WERI-Rb-1 (cell line): ENCODE measurements at places on chromosomes 6 and 20.

GRCh38 chr20:6034134-6034969, 19.5 kb downstream of the LRRN4 start:
- no peak for DNase-seq

- DNase-seq = no peak
These were observed 127.1 kb upstream of the MLIP start for GRCh38 chr6:53984163-53984562.

DNA sequence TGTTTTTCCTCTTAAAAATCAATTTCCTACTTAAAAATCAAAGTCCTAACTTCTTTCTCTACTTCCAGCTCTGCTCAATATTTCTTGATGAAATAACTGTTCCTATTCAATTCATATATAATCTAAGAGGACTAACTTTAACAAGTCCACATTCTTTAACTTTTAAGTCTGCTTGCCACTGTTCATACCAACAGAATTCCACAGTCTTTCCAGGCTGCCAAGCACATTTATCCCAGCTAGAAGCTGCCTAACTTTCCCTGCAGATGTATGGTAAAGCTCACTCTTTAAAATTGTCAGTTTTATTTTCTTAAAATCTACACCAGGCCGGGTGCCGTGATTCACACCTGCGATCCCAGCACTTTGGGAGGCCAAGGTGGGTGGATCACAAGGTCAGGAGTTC, 11.5 kb downstream of the CALHM6 start:
- DNase-seq = no peak

- DNase-seq = no peak
These were observed 26.0 kb downstream of the GPX6 start for GRCh38 chr6:28489366-28490204.

DNA sequence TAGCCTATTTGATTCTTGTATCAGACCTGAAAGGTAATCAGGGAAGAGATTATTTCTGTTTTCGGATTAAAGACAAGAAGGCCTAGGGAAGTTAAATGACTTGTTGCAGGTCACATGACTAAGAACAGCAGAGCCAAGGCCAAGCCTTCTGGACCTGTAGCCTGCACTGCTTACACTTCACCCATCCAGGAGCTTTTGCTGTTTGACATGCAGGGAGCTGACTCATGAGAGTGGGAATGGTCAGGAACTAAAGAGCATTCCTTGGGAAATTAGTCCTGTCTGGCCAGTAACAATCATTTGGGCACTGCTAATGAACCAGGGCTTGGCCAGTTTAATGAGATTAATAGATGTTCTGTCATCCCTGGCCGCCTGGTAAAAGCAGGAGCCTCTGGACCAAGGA, 46.8 kb downstream of the EIF2S2 start:
- peak; percentile 37 for DNase-seq

- no peak for DNase-seq
These were observed 30.9 kb downstream of the FIG4 start for GRCh38 chr6:109722011-109722410.

GRCh38 chr20:17643531-17644188, 38.4 kb downstream of the RRBP1 start:
- DNase-seq = no peak

GRCh38 chr6:45377043-45377553, 636 bp downstream of the SUPT3H start:
- DNase-seq = no peak

- no peak for DNase-seq
These were observed 267.9 kb downstream of the ADGRG6 start for GRCh38 chr6:142569676-142570075.

DNA sequence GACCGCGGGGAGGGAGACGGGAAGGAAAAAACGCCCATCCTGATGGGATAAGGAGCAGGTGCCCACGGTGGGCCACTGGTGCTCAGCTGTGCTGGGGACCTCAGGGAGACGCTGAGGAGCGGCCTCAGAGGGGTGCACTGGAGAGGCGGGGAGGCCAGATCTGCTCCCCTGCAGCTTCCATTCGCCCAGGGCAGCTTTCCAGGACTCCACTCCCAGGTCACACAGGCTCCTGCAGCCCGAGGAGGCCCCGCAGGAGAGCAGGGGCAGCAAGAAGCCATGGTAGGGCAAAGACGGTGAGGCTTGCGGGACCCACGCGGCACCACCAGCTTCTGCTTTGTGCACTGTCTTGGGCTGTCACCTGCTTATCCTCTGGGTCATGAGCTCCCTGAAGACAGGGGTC, 82.5 kb upstream of the SULF2 start:
- DNase-seq = no peak

DNA sequence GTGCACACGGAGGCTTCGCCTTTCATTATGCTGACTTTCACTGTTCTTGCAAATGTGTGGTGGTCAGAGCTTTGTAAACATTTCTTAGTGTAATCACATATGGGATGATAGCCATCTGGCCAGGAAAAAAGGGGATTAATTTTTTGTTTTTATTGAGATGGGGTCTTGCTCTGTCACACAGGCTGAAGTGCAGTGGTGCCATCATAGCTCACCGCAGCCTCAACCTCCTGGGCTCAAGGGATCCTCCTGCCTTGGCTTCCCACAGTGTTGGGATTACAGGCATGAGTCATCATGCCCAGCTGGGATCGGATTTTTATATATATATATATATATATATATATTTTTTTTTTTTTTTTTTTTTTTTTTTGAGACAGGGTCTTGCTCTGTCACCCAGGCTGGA, 11.0 kb upstream of the TIAM2 start:
- DNase-seq = no peak

GRCh38 chr6:87407561-87407900, 241 bp upstream of the CFAP206 start:
- peak; percentile 53 for DNase-seq

DNA sequence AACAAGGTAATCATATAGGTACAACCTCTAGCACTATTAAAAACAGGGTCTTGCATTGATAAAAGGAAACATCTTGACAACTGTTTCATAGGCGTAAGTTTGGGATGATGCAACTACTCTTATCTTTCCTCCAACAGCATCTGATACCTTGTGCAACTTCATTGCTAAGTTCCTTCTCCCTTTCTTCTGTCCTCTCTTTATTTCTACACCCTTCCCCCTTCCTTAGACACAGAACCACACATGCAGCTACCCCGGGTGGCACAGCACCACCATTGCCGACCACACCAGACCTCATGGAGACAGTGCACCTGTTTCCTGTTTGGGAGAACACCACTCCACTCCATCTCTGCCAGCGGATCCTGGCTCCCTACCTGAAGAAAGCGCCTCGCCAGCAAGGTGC, 14.4 kb downstream of the MYB start:
- no peak for DNase-seq

GRCh38 chr6:74597266-74597665, 608.6 kb downstream of the COL12A1 start:
- no peak for DNase-seq

GRCh38 chr6:132365281-132365907, 35.9 kb downstream of the MOXD1 start:
- DNase-seq = no peak

GRCh38 chr6:144749263-144749662, 464.1 kb downstream of the UTRN start:
- DNase-seq = no peak

GRCh38 chr6:157054531-157054979, 268.8 kb downstream of the TMEM242 start:
- DNase-seq = no peak

DNA sequence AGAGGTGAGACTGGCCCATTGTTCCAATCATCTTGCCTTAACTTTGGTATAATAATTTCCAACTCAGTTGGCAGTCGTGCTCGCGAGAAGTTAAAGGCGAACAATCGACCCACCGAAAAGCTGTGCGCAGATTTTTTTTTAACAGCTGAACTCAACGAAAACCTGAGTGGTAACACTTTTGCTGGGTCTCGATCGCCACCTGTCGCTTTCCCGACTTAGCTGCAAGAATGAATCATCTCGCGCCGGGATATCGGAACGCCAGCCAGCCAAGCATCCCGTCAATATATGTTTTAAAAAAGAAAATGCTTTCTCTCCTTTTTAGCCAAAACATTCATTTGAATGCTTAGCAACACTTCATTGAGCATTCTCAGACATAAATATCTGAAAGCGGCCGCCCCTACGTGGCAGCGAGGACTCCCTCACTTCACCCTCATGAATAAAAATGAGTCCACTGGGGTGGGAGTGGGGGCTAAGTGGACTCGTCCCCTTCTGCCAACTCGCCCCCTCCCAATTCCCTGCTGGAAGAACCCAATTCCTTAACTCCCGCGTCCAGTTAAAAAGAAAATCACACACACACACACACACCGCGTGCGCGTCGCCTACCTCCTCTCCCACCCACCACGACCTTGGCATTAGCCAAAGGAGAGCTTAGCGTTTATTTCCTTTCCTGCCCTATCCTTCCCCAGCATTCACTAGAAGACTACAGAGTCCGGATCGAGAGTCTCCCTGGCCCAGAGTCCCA, 1.5 kb downstream of the COL12A1 start:
- DNase-seq = peak; percentile 54

GRCh38 chr6:147958683-147959082, 384.0 kb upstream of the SASH1 start:
- DNase-seq = no peak

GRCh38 chr6:163645560-163645959, 231.0 kb downstream of the QKI start:
- no peak for DNase-seq

DNA sequence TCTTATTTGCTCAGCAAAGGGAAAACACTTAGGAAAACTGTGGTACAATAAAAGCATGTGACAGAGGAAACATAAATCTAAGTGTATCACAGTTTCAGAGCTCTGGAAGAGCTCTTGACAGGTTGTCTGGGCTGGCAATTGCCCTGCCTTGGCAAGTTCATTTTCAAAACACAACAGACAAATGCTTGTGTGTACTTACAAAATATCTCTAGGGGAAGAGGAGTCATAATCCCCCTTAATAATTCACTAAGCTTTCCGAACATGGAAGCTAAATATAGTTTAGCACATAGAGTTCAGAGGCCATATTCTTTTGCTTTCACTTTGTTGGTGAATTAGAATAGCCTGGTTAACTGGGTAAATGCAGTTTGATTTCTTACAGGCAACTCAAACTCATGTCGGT, 211.6 kb upstream of the THEMIS start:
- DNase-seq = no peak

- DNase-seq = no peak
These were observed 67.2 kb downstream of the POPDC3 start for GRCh38 chr6:105112577-105112976.

GRCh38 chr6:28901831-28902230, 22.0 kb downstream of the TRIM27 start:
- no peak for DNase-seq

DNA sequence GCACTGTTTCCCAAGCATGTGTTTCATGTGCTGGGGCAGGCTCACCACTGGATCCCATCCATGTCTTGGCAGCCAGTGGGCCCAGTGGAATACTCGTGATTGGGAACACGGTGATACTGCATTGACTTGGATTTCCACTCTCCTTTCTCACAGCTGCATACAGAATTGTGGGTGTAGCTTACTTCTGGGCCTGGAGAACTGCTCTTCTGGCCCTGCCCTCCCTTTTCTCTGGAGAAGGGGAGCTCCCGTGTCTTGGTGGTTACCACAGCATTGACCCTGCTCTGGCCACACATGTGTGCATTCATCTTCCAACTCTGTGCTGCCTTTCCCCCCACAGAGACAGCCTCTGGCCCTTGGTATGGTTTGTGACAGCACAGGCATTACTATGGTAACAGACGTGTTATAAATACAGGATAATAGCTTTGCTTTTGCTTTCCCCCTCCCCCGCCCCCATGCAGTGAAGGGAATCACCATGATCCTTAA, 21.6 kb downstream of the SOBP start:
- no peak for DNase-seq

DNA sequence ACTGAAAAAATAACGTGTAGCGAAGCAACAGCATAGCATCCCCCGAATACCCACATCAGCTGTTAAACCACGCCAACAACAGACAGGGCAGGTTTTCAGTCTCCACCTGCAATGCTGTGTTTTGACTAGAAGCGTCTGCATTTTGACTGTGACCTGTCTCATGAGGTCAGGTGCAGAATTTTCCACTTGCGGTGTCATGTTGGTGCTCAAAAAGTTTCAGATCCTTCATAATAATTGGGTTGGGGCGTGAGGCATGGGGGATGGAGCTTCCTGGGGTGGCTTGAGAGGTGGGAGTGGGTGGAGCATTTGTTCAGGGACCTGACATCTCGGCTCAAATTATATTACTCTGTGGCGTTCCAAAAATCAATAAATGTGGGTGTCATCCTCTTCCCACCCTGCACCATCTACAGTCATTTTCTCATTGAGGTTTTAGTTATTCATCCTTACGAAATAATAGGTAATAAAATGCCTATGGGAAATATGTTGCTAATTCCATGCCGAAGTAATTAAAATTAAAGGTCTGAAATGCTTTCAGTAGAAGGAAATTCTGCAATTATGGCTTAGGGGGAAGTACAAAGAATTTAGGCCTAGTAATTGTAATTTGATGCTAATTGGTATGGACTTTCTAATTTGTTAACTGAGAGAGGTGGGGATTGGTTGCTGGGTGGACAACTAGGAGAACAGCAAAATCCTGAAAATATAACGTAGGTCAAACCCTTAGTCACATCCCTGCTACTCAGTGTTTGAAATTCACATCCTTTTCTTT, 81.0 kb downstream of the TIAM2 start:
- no peak for DNase-seq

DNA sequence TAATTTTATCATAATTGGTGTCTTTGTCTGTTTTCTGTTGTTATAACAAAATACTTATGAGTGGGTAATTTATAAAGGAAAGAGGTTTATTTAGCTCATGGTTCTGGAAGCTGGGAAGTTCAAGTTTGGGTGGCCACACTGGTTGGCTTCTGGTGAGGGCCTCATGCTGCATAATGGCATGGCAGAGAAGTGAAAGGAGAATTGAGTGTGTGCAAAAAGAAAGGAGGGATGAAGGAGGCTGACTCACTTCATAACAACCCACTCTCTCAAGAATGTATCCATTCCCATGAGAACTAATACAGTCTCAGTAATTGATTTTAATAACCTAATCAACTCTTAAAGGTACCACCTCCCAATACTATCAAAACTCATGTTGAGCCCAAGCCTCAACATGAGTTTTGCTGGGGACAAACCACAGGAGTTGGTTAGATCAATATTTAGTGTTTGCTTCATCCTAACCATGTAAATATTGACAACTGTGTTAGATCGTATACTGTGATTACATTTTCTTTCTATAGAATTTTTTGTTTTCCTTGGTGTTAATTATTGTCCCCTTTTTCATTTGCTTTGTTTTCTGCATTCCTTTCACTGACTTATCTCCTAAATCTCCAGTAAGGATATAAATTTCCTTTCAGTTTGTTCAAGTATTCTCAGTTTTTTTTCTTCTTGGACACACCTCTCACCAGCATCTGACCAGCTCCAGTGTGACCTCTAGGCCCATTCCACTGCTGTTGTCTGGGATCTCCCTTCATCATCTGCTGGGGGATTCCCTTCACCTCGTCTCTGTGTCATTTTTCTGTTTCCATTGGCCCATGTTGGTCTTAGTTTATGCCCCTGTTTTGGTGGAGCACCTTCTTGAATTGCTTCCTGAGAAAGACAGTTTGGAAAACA, 54.8 kb upstream of the SCGN start:
- DNase-seq = no peak

GRCh38 chr20:4007383-4008025, 7.9 kb downstream of the RNF24 start:
- no peak for DNase-seq

- no peak for DNase-seq
These were observed 40.7 kb downstream of the RGS17 start for GRCh38 chr6:153090241-153090930.
